Glomerular endothelial cell (primary cell): ENCODE measurements at places on chromosomes 16 and 17. TPM values are rescaled to one million over a fixed set of nuclear protein-coding genes. Genes with fewer than 3 reads are reported as not detected.

Gene SLC26A11
- 18.8 and 26.6 TPM in 2 replicates for total RNA-seq

Gene FAHD1
- 60.7 and 62.9 TPM in 2 replicates for total RNA-seq

Gene HBM
- total RNA-seq = not detected in 2 replicates

Gene TEKT5
- total RNA-seq = 0.10 and 0.12 TPM in 2 replicates

Gene PARD6A
- 0.82 and 1.9 TPM in 2 replicates for total RNA-seq

Gene CDRT15
- total RNA-seq = not detected in 2 replicates

Gene GRB7
- not detected in 2 replicates for total RNA-seq

Gene GNGT2
- 1.4 and 2.9 TPM in 2 replicates for total RNA-seq

Gene KIF18B
- 4.7 and 6.8 TPM in 2 replicates for total RNA-seq

Gene PDILT
- not detected in 2 replicates for total RNA-seq

Gene KIAA0513
- 4.6 and 6.2 TPM in 2 replicates for total RNA-seq

Gene KRT25
- total RNA-seq = not detected in 2 replicates

Gene CMTM2
- total RNA-seq = not detected in 2 replicates

Gene CLEC18A
- 1.7 TPM in 1 of 2 replicates, not detected in the other for total RNA-seq

Gene KRTAP3-2
- not detected in 2 replicates for total RNA-seq

Gene TSNAXIP1
- total RNA-seq = 0.39 and 0.88 TPM in 2 replicates
